Activated naive CD4-positive, alpha-beta T cell (primary cell): ENCODE measurements at places on chromosomes 2 and 18.

DNA sequence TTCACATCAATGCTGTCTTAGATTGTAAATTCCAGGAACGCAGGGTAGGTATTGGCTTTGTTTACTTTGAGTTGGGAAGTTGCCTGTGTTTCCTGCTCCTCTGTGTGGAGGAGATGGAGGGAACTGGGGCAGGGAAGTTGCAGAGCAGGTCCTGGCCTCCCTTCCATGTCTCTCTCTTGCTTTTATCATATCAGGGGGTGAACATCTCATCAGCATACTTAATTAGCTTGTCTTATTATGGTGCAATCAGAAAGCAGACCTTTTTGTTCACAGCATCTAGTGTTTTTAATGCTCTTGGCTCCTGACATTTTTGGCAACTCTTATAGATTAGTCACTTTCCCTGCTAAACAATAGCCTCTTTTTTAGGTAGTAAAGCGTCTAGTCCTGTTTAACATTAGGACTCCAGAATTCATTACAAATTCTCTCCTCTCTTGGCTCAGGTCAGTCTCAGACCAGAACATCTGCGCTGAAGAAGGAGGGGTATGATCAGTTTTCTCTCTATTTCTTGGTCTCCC lies 11.5 kb upstream of the DIPK1C start:
- DNase-seq: no peak

DNA sequence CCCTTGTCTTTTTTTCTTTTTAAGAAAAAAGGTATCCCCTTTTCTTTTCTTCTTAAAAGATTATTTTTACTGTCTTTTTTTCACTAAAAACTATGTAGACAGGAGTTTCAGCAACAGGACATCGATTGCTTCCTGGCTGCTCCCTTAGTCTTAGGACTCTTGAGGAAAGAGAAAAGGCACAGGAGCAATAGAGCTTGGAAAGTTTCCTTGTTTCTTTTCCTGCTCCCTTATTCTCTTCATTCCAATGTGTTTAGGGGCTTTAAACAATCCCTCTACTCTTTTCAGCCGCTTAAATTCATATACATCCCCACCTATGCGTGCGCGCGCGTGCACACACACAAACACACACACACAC lies 225.9 kb upstream of the FBXO11 start:
- DNase-seq: no peak

DNA sequence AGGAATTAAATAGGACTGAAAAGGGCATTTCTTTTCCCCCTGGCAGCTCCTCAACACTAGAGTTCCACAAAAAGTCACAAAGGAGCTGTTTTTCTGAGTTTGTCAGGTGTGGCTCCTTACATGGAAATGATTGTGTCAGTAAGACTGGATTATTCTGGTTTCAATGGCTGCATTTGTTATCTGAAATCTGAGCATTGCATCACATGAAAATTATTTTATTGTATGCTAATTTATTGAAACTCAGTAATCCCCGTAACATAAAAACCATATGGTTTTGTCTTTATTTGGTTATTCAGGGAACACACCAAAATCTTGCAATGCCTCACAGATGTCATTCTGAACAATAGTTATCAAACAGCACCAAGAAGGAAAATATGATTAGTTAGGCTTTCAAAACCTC lies 439.7 kb upstream of the TNP1 start:
- no peak for DNase-seq

GRCh38 chr2:19116918-19117317 lies 241.5 kb downstream of the OSR1 start:
- no peak for DNase-seq

- no peak for DNase-seq
These were observed 40.1 kb downstream of the KCTD18 start for GRCh38 chr2:200469708-200470211.

DNA sequence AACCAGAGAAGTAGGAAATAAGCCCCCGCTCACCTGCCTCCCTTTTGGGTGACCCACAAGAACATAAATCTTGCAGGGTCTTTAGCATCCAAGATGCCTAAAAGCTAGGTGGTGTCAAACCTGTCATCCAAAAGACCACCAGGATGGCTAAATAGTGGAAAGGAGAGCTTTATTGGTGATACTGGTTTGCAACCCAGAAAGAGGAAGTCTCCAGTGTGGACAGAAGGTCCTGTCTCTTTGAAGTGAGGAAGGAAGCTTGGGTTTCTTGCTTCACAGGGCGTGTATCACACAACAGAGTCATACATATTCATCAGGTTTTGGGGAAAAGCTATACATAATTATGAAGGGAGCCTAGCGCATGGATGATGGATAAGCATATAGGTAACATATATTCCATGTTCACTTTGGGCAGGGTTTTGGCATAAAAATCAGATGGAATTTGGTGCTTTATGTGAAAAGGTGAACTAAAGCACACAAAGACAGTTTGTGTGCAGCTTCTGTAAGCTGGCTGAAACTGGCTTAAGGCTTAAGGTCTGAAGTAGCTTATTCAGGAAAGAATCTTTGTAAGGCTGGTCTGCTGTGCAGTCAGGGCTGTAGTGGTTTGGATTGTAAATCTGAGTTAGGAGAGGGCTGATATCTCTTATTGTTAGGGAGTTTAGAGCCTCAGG lies 102.2 kb upstream of the MSH2 start:
- no peak for DNase-seq

- DNase-seq: no peak
These were observed 3.9 kb upstream of the WDSUB1 start for GRCh38 chr2:159290289-159290907.

- DNase-seq: no peak
These were observed 64.0 kb downstream of the STPG4 start for GRCh38 chr2:47091118-47091517.

DNA sequence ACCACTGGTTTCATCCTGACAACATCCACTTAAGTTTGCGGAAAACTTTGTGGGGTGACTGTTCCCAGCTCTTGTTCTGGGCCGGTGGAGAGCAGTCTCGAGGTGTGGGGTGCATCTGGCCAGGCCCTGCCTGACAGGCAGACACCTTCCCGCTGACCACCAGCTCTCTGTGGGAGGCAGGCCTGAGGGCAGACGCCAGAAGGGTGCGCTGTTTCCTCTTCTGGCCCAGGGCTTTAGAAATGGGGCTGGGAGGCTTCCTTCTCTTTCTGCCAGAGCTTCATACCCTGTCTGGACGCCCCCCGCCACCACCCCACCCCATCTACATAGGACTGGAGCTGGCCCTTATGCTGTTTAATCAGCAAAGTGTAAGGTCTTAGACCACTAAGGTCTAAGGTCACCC lies 263.8 kb downstream of the LOXHD1 start:
- no peak for DNase-seq

DNA sequence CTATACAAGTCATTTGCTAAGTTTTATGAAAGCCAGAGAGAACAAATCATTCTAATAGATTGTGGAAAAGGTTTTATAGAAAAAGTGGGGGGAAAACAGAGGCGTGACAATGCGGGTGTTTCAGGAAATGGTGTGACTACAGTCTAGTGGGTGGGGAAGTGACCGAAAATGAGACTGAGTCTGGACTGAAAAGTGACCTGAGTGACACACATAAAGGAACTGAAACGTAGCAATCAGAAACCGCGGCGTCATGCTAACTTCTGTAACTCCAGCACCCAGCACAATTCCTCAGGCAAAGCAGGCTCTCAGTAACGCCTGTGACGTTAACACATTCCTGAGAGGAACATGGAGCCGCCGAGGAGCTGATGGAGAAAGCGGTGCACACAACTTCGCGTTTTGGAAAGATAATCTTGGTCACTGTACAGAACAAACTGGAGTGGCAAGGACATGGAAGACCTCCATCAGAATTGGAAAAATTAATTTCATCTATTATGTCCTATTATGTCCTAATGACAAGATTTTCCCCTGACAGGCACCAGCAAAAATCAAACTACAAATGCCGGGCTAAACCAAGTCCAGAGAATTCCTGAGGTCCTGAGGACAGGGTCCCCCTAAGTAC lies 1.4 kb upstream of the CD226 start:
- DNase-seq: no peak

GRCh38 chr2:113915082-113915819 lies 25.4 kb downstream of the ACTR3 start:
- no peak for DNase-seq

GRCh38 chr2:161434118-161434517 lies 18.0 kb downstream of the TBR1 start:
- no peak for DNase-seq

GRCh38 chr18:5824370-5824984 lies 70.8 kb downstream of the TMEM200C start:
- no peak for DNase-seq
